ENCODE measurements at places on chromosomes 11 and 22.

GRCh38 chr22:33940741-33941140, 20.5 kb upstream of the LARGE1 start:
- DNase-seq, result no peak

DNA sequence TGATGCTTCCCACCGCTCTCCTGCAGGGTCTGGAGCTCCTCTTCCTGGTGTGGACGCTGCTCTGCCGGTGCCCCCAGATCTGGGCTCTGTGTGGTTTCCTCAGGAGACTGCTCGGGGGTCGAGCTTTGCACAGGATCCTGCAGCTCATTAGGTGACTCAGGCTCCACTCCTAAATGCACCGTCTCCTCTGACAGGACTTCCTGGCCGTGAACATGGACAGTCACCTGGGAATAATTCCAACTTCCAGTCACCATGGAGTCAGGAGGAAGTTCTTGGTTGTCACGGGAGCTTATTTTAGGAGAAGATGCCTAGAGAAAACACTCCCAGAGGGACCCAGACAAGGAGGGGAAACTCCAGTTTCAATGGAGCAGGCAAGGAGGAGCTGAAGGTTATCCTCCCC, 11.9 kb downstream of the ZNF202 start:
- DNase-seq, result no peak

- DNase-seq, result no peak
Observed at GRCh38 chr22:49884503-49885260, 31.0 kb downstream of the ZBED4 start.

GRCh38 chr11:122036018-122036417, 80.0 kb downstream of the BLID start:
- DNase-seq, result no peak

- DNase-seq, result no peak
Observed at GRCh38 chr11:120652705-120653335, 141.3 kb downstream of the GRIK4 start.

DNA sequence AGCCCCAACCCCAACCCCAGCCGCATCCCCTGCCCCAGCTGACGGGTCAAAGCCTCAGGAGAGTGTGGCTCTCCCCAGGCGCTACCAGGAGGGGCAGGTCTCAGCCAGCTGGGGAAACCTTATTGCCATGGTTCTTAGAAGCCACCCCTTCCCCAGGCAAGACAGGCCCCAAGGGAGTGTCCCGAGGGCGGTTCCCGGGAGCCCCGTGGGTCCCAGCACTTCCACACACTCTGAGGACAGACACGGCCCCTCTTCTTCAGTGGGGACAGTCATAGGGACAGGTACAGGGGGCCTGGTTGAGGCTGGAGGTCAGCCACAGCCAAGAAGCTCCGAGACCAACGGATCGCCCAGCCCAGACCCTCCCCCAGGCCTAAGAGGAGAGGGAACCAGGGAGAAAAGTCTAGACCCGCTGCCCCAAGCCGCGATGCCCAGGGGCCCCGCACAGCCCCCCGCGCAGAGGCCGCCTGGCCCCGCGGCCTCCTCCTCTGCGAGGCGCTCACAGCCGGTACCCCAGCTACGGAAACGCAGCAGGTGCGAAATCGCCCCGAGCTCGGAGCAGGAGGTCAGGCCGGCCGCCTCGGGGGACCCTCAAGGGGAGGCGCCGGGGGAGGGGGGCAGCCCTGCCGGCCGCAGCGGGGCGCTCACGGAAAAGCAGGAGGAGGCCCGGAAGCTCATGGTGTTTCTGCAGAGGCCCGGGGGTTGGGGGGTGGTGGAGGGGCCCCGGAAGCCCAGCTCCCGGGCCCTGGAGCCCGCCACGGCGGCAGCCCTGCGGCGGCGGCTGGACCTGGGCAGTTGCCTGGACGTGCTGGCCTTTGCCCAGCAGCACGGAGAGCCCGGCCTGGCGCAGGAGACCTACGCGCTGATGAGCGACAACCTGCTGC, 2.6 kb downstream of the KLHDC7B start:
- DNase-seq, result no peak

- DNase-seq, result no peak
Observed at GRCh38 chr11:3845670-3846069, 4.9 kb upstream of the RHOG start.

DNA sequence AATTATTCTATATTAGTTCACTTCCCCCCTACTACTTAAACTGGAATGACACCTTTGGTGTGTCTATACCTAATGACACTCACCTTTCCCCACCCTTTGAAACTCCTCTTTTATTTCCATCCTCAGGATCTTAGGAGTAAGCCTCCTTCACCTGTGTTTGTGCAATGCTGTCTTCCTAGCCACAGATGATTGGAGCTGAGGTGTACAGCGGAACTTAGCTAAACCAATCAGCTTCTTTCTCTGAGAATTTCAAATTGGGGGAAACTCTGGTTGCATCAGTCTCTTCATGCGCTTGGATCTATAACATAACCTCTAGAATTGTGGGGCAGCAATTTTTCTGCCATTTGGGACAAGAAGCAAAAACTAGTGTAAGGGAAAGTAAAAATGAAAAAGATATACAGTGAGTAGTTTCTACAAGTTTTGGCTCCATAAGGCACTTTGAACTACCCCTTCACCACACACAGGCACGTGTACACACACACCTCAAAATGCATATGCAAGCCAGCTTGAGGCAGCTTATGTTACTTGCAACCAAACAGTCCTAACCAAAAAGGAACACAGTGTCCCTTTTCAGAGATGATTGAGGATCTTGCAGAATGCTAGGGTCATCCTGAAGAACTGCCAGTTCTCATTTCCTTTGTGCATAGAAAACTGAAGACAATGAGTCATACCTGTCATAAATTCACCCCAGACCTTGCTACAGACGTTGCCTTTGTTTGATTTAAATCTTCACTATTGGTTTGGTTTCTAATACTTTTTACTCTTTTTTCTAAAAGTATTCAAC, 36.0 kb upstream of the LDLRAD3 start:
- no peak for DNase-seq

- DNase-seq, result no peak
Observed at GRCh38 chr11:79940974-79941735, 500.3 kb upstream of the TENM4 start.

DNA sequence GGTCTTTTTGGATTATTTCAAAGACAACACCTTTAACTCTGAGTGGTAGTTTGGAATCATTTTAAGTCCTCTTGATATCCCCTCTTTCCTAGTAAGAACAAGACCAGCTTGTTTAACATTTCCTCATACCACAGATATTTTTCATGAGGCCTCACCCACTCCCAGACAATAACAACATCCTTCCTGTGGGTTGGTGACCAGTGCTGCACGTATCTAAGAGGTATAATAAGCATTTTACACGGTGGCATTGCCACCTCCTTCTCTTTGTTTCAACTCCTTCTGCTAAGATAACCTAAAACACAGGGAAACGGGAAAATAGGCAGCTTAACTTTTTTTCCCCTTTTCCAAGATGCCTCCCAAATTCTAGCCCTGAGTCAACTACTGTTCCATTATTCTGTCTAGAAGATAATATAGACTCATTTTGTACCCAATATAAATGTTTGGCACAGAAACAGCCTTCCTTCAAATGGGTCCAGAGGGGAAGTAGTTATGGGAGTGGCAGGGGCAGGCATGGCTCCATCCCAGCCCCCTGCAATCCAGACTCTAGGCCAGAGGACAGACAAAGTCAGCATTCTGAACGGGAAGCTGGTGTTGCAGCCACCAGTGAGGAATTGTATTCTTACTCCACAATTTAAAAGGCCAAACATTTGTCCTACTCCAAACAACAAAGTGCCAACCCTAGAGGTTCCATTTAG, 28.5 kb downstream of the MAML2 start:
- DNase-seq, result no peak

GRCh38 chr11:23480736-23481135, 620.5 kb upstream of the CCDC179 start:
- DNase-seq, result no peak

DNA sequence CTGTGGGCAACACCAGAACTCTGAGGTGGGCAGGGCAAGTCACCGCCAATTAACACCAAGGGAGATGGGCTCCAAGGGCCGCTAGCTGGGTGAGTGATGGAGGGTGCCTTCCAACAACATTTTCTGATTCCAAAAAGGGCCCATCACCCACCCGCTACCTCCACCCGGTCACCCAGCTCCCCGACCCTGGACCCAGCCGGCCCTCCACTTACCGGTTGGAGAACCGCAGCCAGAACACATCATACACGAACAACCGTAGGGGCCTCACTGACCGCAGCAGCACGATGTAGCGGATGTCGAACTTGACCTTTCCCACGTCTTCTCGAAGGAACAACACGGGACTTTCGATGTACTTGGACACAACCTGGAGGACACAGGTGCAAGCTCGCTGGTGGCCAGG, 14.7 kb downstream of the TTLL12 start:
- DNase-seq, result no peak

GRCh38 chr11:12900496-12900895, 108.6 kb upstream of the RASSF10 start:
- no peak for DNase-seq

- DNase-seq, result no peak
Observed at GRCh38 chr11:66563832-66564231, 4.6 kb downstream of the CTSF start.

All from endothelial cell (in vitro differentiated cells).